ENCODE measurements at places on chromosomes 5 and 9.

DNA sequence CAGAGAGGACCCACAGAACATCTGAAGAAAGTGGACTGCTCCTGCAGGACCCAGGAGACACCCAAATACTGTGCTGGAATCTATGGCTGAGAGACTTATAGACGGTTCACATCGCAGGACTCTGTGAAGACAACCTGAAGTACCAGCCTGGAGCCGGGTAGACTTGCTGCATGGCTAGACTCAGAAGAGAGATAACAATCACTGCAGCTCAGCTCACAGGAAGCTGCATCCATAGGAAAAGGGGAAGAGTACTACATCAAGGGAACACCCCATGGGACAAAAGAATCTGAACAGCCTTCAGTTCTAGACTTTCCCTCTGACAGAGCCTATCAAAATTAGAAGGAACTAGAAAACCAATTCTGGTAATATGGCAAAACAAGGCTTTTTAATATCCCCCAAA is 26.5 kb upstream of the TRIM36 start:
- no peak for DNase-seq

- DNase-seq: no peak
These were observed 2.3 kb downstream of the TTF1 start for GRCh38 chr9:132404228-132404881.

- DNase-seq: no peak
These were observed 137.1 kb downstream of the FGF1 start for GRCh38 chr5:142548739-142549275.

DNA sequence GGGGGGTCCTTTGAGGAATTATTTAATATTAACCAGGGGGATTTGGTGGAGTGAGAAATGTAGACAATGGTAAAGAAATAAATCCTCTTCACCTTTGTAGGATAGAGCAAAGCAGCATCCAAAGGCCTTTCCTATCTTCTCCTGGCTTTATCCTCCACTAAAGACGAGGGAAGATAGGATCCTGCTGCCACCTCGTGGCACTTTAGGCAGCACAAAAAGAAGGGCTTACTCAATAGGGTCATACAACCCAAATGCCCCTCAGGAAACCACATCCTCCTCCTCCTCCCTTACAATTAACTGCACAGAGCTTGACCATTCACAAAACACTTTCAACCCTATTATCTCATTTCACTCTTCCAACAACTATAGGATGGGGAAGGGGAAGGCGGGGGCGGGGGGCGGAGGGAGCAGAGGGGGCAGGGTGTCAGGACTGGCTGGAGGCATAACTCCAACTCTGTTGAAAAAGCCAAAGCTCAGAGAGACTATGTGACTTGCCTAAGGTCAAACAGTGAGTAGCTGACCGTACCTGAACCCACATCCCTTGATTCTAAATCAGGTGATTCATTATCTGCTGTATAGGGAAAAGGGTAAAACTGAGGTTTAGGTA is 45.4 kb upstream of the MYOT start:
- no peak for DNase-seq

DNA sequence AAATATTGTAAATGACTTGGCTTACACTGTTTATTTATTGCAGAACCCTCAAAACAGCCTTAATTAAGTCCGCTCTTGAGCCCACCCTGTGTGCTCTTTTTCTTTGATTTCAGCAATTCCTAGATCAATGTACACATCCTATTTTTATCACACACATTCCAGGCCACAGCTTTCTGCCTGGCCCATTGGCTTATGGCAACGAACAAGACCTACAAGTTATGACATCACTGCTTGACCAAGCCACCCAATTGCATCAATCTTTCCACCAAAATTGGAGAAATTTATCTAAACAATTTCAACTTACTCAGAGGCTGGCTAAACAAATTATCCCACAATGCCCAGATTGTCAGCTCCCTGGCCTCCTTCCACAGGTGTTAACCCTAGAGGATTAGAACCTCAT is 158.4 kb downstream of the CPLANE1 start:
- DNase-seq: no peak

Data from stimulated activated CD8-positive, alpha-beta memory T cell treated with anti-CD3 and anti-CD28 coated beads, Interleukin-15, amount 100 ng/mL, for 24 hours (primary cell).